Activated CD8-positive, alpha-beta memory T cell treated with anti-CD3 and anti-CD28 coated beads for 36 hours (primary cell): ENCODE measurements at places on chromosomes 3 and 15. TPM values are rescaled to one million over a fixed set of nuclear protein-coding genes. Genes with fewer than 3 reads are reported as not detected.

Gene MORC1
- total RNA-seq, result not detected

Gene C3orf49
- not detected for total RNA-seq

Gene MOBP
- total RNA-seq, result not detected

Gene CCR1
- total RNA-seq, result 0.36 TPM

Gene RNU5B-1
- total RNA-seq, result not detected

Gene DPPA4
- total RNA-seq, result 0.06 TPM

Gene BOC
- total RNA-seq, result not detected

Gene AQP9
- total RNA-seq, result 0.06 TPM

Gene COL6A5
- total RNA-seq, result not detected

Gene CYP8B1
- not detected for total RNA-seq

Gene CAPN3
- 3.2 TPM for total RNA-seq

Gene AMOTL2
- not detected for total RNA-seq

Gene MRAS
- total RNA-seq, result not detected

Gene FBXL2
- total RNA-seq, result not detected

Gene ADIPOQ
- total RNA-seq, result not detected

Gene BSN
- total RNA-seq, result 0.30 TPM

Gene FGF7
- not detected for total RNA-seq

Gene RYR3
- total RNA-seq, result not detected

Gene RHCG
- total RNA-seq, result not detected

Gene ARPP21
- not detected for total RNA-seq

Gene NR1I2
- total RNA-seq, result 0.67 TPM

Gene SPESP1
- 0.99 TPM for total RNA-seq

Gene EIF1B
- 70.4 TPM for total RNA-seq

Gene PLIN1
- total RNA-seq, result 0.25 TPM

Gene ADCY5
- not detected for total RNA-seq

Gene SPINK8
- not detected for total RNA-seq

Gene VILL
- total RNA-seq, result 13.2 TPM

Gene MANF
- 215 TPM for total RNA-seq

Gene NEK11
- total RNA-seq, result 1.7 TPM

Gene ISLR
- not detected for total RNA-seq

Gene GPR160
- 4.2 TPM for total RNA-seq

Gene CERS3
- total RNA-seq, result 0.15 TPM

Gene SNRPA1
- total RNA-seq, result 233 TPM

Gene ABI3BP
- total RNA-seq, result 0.11 TPM

Gene EFCC1
- 0.10 TPM for total RNA-seq

Gene GOLGA6L10
- 1.1 TPM for total RNA-seq

Gene AADACL2
- not detected for total RNA-seq

Gene PPM1L
- 3.3 TPM for total RNA-seq

Gene MYD88
- total RNA-seq, result 34.2 TPM

Gene ZNF770
- 62.9 TPM for total RNA-seq

Gene FBLN2
- total RNA-seq, result 0.15 TPM

Gene USP19
- total RNA-seq, result 57.9 TPM

Gene TIGIT
- total RNA-seq, result 206 TPM

Gene TP63
- total RNA-seq, result 0.53 TPM

Gene GP5
- total RNA-seq, result 0.08 TPM

Gene FGD5
- total RNA-seq, result not detected

Gene SCAMP5
- total RNA-seq, result 1.7 TPM
